ENCODE measurements at places on chromosomes 6 and 20.

DNA sequence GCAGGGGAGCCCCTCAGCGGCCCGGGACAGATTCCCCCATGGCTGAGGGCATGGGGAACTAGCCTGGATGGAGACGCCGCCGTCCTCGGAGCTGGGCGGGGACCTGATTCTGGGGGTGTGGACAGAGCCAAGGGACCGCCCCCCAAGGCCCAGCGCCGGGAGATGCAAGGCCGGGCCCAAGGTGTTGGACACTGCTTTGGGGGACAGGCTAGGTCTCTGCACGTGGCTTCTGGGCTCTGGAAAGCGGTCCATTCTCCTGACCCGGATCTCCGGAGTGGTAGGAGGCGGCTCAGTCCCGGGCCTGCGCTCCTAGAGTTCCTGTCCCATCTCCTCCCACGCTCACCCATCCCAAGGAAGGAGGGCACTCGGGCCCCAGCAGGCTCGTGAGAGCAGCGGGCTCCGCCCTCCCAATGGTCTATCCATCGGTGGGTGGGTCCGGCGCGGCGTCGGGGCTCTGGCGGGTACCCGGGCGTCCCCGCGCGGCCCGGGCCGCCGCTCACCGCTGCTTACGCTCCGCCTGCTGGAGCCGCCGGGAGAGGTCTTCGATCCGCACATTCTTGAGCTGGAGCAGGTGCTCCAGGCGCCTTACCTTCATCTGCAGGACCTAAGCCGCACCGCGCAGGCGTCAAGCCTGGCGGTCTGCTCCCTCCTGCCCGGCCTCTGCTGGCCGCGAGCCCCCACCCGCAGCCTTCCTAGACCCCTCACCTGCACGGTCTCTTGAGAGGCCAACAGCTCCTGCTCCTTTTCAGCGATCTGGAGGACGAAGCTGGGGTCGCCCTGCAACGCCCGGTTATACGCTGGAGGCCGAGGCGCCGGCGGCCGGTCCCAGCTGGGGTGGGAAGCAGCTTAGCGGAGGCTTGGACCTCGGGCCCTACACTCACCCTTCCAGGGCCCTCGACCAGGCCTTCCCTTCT is 3.3 kb downstream of the SPEF1 start:
- peak; percentile 83 for DNase-seq

DNA sequence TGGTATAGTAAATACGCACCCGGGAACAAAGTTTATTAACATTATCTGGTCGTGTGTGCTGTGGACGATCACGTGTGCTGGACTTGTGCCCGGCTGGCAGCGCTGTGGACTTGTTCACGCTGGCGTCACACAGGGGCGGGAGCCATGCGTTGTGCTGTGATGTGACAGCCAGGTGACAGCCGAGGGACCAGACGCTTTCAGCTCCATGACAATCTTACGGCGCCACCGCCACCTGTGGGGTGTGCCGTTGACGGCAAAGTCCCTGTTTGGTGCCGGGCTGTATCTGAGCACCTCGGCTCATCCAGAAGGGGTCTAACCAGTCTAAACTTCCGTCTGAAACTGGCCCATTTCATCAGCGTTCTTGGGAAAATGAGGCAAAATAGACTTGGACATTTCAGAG is 25.2 kb downstream of the DLL1 start:
- DNase-seq, result no peak

GRCh38 chr6:100553243-100553642 is 88.5 kb upstream of the SIM1 start:
- DNase-seq, result no peak

DNA sequence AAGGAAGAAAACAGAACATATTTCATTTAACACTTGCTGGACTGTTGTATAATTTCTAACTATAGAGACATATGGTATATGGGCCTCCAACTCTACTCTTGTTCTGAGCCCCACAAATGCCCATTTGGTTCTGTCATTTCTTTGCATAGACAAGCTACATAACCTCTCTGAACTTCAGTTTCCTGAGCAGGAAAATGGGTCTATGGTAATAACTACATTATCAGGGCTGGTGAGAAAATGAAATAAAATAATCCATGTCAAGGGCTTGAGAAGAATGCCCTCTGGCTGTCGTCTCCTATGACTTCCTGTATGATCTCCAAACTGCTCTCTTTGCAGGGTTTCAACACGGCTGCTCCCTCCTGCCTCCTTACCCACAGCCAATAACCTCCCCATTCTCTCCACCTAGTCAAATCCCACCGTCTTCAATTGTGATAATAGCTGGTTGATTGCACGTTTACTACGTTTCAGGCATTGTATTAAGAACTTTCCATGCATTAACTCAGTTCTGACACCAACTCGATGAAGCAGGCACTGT is 12.0 kb downstream of the ZCCHC3 start:
- DNase-seq, result no peak

- no peak for DNase-seq
These were observed 84.8 kb upstream of the EYA2 start for GRCh38 chr20:46809706-46810360.
